ENCODE measurements at places on chromosomes 1 and 21. TPM values are rescaled to one million over a fixed set of nuclear protein-coding genes. Genes with fewer than 3 reads are reported as not detected.

The SRGAP2C gene
- 25.7 TPM for total RNA-seq

The FNDC10 gene
- total RNA-seq: 4.4 TPM

The MROH7 gene
- total RNA-seq: not detected

The CDA gene
- 13.6 TPM for total RNA-seq

The PDXK gene
- 158 TPM for total RNA-seq

DNA sequence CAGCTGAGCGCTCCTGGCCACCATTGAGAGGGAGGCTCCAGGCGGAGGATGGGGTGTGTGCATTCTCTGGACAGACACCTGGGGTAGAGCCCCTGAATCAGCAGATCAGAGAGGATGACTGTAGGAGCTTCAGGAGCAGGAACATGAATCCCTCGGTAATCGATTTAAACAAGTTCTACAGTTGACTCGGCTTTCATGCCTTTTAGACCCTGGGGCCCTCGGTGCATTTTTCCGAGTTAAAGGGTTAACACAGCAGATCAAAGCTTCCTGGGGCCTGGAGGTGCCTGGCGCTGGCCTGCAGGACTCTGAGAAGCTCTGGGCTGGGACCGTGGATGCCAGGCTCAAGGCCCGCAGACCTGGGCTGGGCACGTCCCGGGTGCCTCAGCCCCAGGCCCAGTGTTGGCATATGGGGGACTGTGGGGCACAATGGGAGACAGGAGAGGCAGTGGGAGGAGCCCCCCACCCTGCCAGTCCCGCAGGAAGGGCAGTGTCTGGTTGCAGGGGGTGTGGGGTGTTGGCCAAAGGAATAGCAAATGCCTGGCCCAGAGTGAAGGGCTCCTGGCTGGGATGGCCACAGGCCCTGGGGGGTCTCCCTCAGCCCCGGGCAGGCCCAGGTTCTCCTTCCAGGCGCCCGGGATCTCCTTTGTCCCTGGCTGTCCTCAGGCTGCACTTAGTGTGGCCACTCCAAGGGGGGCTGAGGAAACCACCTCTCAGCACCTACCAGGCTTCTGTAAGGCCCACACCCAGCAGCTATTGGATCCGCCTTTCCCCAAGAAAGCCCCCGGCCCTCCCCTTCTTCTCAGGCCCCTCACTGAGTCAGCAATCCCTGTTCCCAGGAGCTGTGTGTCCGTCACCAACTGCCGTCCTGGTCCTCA, 40.1 kb downstream of the SLX9 start:
- peaks cover 4% of the 10 kb centered on the region for H3K4me1 ChIP-seq
- no peak overlapping the region for H3K27ac ChIP-seq
- DNase-seq: no peak
- H3K4me3 ChIP-seq: no peak overlapping the region
- no peaks in the 10 kb centered on the region for H3K27me3 ChIP-seq

GRCh38 chr1:208731981-208732821, 488.0 kb upstream of the PLXNA2 start:
- H3K27ac ChIP-seq: no peak overlapping the region
- no peak overlapping the region for H3K4me3 ChIP-seq
- H3K4me1 ChIP-seq: no peaks in the 10 kb centered on the region
- no peaks in the 10 kb centered on the region for H3K36me3 ChIP-seq
- DNase-seq: no peak

DNA sequence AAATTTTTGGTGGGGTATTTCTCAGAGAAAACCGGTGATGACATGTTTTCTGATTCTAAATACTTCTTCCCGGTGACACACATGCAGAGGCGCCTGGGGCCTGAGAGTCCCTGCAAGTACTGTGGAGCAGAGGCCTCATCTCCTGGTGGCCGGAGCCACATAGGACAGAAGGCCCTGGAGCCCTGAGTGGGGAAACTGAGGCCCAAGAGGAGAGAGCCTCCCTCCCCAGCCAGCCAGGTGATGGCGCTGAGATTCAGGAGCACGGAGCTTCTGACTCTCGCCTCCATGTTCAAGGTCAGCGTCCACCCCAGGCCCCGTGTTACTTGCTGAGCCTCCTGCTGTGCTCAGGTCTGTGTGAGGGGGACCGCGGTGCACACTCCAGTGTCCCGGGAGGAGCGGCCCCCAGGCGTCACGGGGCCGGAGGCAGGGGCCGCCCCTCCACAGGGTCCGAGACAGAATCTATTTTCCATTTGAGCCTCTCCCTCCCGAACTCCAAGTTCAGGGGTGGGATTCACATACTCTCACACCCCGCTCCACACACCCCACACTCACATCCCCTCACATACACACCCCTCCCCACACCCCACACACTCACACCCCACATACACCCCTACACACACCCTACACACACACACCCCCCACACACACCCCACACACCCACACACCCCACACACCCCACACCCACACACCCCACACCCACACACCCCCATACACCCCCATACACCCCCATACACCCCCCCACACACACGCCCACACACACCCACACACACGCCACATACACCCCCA, 43.8 kb downstream of the SLX9 start:
- H3K27ac ChIP-seq: peak overlapping the region; percentile 50
- no peaks in the 10 kb centered on the region for H3K27me3 ChIP-seq
- no peak for DNase-seq

The ESPN gene
- not detected for total RNA-seq

DNA sequence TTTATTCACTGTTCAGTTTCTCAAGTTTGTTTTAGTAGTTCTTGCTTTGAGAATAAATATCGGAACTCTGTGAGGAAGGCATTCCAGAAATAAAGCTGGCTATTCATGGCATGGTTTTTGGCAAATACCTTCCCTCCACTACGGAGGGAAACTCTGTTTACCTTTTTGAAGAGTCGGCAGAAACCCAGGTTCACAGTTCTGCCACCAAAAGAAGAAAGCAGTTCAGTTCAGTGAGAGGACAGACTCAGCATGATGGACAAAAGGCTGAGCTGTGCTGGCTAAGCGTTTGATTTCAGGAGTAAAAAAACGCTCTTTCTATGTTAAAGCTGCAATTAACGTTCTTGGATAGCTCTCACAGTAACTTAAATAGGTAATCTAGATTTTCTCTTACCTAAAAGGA, 42.4 kb downstream of the CNN3 start:
- peaks cover 27% of the 10 kb centered on the region for H3K4me1 ChIP-seq
- H3K4me3 ChIP-seq: peak overlapping the region; percentile 79

- H3K27ac ChIP-seq: no peak overlapping the region
- no peaks in the 10 kb centered on the region for H3K4me1 ChIP-seq
- no peak for DNase-seq
- no peak overlapping the region for H3K4me3 ChIP-seq
- H3K36me3 ChIP-seq: no peaks in the 10 kb centered on the region
- no peaks in the 10 kb centered on the region for H3K27me3 ChIP-seq
Measured at GRCh38 chr1:95097426-95097825, 19.7 kb upstream of the TLCD4 start.

The CELA2A gene
- total RNA-seq: not detected

- no peaks in the 10 kb centered on the region for H3K4me1 ChIP-seq
- no peaks in the 10 kb centered on the region for H3K36me3 ChIP-seq
- H3K27me3 ChIP-seq: peaks cover under 1% of the 10 kb centered on the region
Measured at GRCh38 chr1:62384276-62385005, 52.4 kb upstream of the USP1 start.

GRCh38 chr1:183039985-183040447, 16.8 kb downstream of the LAMC1 start:
- H3K36me3 ChIP-seq: peaks cover 41% of the 10 kb centered on the region
- H3K4me1 ChIP-seq: peaks cover 88% of the 10 kb centered on the region
- H3K27ac ChIP-seq: peak overlapping the region; percentile 92
- H3K27me3 ChIP-seq: 0 out of 2 replicates have a peak, but pooled peaks cover 2% of the 10 kb centered on the region
- H3K4me3 ChIP-seq: peak overlapping the region; percentile 81

The ZBTB8B gene
- total RNA-seq: not detected

GRCh38 chr1:24450316-24450715, 34.7 kb downstream of the NIPAL3 start:
- H3K4me3 ChIP-seq: no peak overlapping the region
- H3K4me1 ChIP-seq: peaks cover 46% of the 10 kb centered on the region
- no peak for DNase-seq
- peak overlapping the region; percentile 43 for H3K27ac ChIP-seq
- H3K27me3 ChIP-seq: no peaks in the 10 kb centered on the region
- H3K36me3 ChIP-seq: peaks cover 56% of the 10 kb centered on the region

GRCh38 chr1:69750638-69751037, 182.9 kb downstream of the LRRC7 start:
- no peaks in the 10 kb centered on the region for H3K36me3 ChIP-seq
- DNase-seq: no peak
- H3K4me3 ChIP-seq: no peak overlapping the region
- H3K27me3 ChIP-seq: peaks cover 1% of the 10 kb centered on the region
- H3K27ac ChIP-seq: no peak overlapping the region

- DNase-seq: no peak
- H3K4me1 ChIP-seq: no peaks in the 10 kb centered on the region
- no peak overlapping the region for H3K27ac ChIP-seq
- no peaks in the 10 kb centered on the region for H3K36me3 ChIP-seq
- H3K27me3 ChIP-seq: peaks cover 29% of the 10 kb centered on the region
Measured at GRCh38 chr1:54476530-54477109, 70.4 kb upstream of the SSBP3 start.

DNA sequence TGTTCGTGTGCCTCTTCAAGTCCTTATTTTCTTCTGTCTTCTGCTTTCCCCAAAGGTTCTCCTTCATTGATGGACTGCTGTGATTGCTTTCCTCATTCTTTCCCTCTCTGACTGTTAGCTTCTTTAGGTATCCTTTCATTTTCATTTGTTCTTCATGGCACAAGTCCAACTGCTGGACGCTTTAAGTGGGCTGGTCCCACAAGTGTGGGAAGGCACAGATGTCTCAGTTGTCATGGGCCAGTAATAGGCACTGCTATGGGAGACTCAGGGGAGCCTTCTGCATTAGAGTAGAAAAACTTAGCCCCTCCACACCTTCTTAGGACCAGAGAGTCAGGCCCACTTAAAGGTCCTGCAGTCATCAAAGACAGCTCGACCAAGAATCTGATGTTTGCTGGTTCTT, 122.3 kb upstream of the C1orf105 start:
- H3K4me1 ChIP-seq: no peaks in the 10 kb centered on the region
- no peak for DNase-seq
- peaks cover 3% of the 10 kb centered on the region for H3K36me3 ChIP-seq
- no peaks in the 10 kb centered on the region for H3K27me3 ChIP-seq
- no peak overlapping the region for H3K4me3 ChIP-seq
- H3K27ac ChIP-seq: no peak overlapping the region

GRCh38 chr1:64139877-64140276, 63.5 kb upstream of the UBE2U start:
- H3K36me3 ChIP-seq: peaks cover 13% of the 10 kb centered on the region
- DNase-seq: no peak
- no peak overlapping the region for H3K4me3 ChIP-seq
- H3K4me1 ChIP-seq: peaks cover 40% of the 10 kb centered on the region
- no peak overlapping the region for H3K27ac ChIP-seq
- no peaks in the 10 kb centered on the region for H3K27me3 ChIP-seq

- H3K4me1 ChIP-seq: peaks cover 9% of the 10 kb centered on the region
- no peaks in the 10 kb centered on the region for H3K27me3 ChIP-seq
- no peaks in the 10 kb centered on the region for H3K36me3 ChIP-seq
- H3K27ac ChIP-seq: no peak overlapping the region
- DNase-seq: no peak
Measured at GRCh38 chr1:163661391-163661790, 339.6 kb downstream of the NUF2 start.

GRCh38 chr1:32496127-32496526, 31.3 kb downstream of the ZBTB8B start:
- H3K4me1 ChIP-seq: peaks cover 32% of the 10 kb centered on the region
- peak overlapping the region; percentile 66 for H3K4me3 ChIP-seq
- H3K27me3 ChIP-seq: no peaks in the 10 kb centered on the region

DNA sequence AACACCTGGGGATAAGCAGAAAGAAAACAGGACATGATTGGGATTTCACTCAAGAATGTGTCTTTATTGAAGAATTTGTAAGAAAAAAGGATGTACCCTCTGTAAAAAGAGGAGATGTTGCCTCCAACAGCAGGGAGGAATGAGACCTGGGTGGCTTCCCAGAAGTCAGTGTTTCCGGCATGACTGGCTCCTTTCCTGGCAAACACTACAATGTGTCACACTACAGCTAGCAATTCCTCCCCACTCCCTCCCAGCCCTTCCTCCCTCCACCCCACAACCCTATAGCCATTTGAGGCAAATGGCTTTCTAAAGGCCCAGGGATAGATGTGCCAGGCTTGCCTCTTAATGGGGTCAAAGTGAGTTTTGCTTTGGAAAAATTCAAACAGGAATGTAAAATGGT, 11.5 kb upstream of the COL8A2 start:
- peak overlapping the region; percentile 94 for H3K27ac ChIP-seq
- peaks cover 19% of the 10 kb centered on the region for H3K36me3 ChIP-seq
- H3K4me3 ChIP-seq: peak overlapping the region; percentile 13
- no peaks in the 10 kb centered on the region for H3K27me3 ChIP-seq
- peak; percentile 87 for DNase-seq
- H3K4me1 ChIP-seq: peaks cover 77% of the 10 kb centered on the region

The TNFSF4 gene
- 1.0 TPM for total RNA-seq

- peaks cover 36% of the 10 kb centered on the region for H3K4me1 ChIP-seq
- H3K27ac ChIP-seq: no peak overlapping the region
- no peak overlapping the region for H3K4me3 ChIP-seq
- no peak for DNase-seq
Measured at GRCh38 chr1:183992424-183992823, 45.1 kb downstream of the COLGALT2 start.

The NCMAP gene
- not detected for total RNA-seq

The LIPI gene
- total RNA-seq: not detected

The CGN gene
- total RNA-seq: 0.26 TPM

The C1orf167 gene
- total RNA-seq: 0.24 TPM

The YRDC gene
- 20.9 TPM for total RNA-seq

- H3K36me3 ChIP-seq: no peaks in the 10 kb centered on the region
- no peaks in the 10 kb centered on the region for H3K27me3 ChIP-seq
- no peak overlapping the region for H3K27ac ChIP-seq
- no peak overlapping the region for H3K4me3 ChIP-seq
Measured at GRCh38 chr1:168972887-168973286, 133.6 kb upstream of the ATP1B1 start.

The GNAT2 gene
- total RNA-seq: 0.11 TPM

The SSX2IP gene
- 76.7 TPM for total RNA-seq

- H3K4me1 ChIP-seq: no peaks in the 10 kb centered on the region
- no peak for DNase-seq
- H3K27me3 ChIP-seq: no peaks in the 10 kb centered on the region
- no peak overlapping the region for H3K4me3 ChIP-seq
- no peak overlapping the region for H3K27ac ChIP-seq
Measured at GRCh38 chr1:187047298-187047697, 218.5 kb downstream of the PLA2G4A start.

- no peak overlapping the region for H3K27ac ChIP-seq
- H3K4me3 ChIP-seq: no peak overlapping the region
- peaks cover 44% of the 10 kb centered on the region for H3K4me1 ChIP-seq
- H3K36me3 ChIP-seq: no peaks in the 10 kb centered on the region
Measured at GRCh38 chr1:226125097-226125630, 61.4 kb downstream of the ACBD3 start.

- H3K4me3 ChIP-seq: no peak overlapping the region
- peaks cover 9% of the 10 kb centered on the region for H3K4me1 ChIP-seq
- no peak overlapping the region for H3K27ac ChIP-seq
Measured at GRCh38 chr1:100606438-100606837, 68.5 kb downstream of the GPR88 start.

- no peak overlapping the region for H3K4me3 ChIP-seq
- H3K27me3 ChIP-seq: peaks cover 7% of the 10 kb centered on the region
- H3K36me3 ChIP-seq: no peaks in the 10 kb centered on the region
- no peak overlapping the region for H3K27ac ChIP-seq
- no peak for DNase-seq
- H3K4me1 ChIP-seq: peaks cover 18% of the 10 kb centered on the region
Measured at GRCh38 chr1:117171900-117172511, 38.7 kb downstream of the VTCN1 start.

The MCOLN3 gene
- not detected for total RNA-seq

The KIF14 gene
- 10.2 TPM for total RNA-seq

GRCh38 chr1:183711741-183712361, 58.7 kb upstream of the APOBEC4 start:
- H3K27ac ChIP-seq: peak overlapping the region; percentile 62
- peaks cover 44% of the 10 kb centered on the region for H3K4me1 ChIP-seq
- DNase-seq: peak; percentile 58
- no peak overlapping the region for H3K4me3 ChIP-seq
- peaks cover 11% of the 10 kb centered on the region for H3K36me3 ChIP-seq
